Activated naive CD8-positive, alpha-beta T cell treated with anti-CD3 and anti-CD28 coated beads for 36 hours (primary cell): ENCODE measurements at places on chromosomes 2 and 18.

GRCh38 chr2:46878886-46879285 is 36.7 kb downstream of the MCFD2 start:
- no peak for DNase-seq

GRCh38 chr18:46373791-46374190 is 269.6 kb downstream of the HAUS1 start:
- no peak for DNase-seq

- no peak for DNase-seq
These were observed 439.8 kb upstream of the SLC14A2 start for GRCh38 chr18:45175511-45175910.

- DNase-seq, result no peak
These were observed 392.8 kb downstream of the TSN start for GRCh38 chr2:122148128-122148767.

- no peak for DNase-seq
These were observed 1.4 kb upstream of the CASP8 start for GRCh38 chr2:201258666-201259615.

DNA sequence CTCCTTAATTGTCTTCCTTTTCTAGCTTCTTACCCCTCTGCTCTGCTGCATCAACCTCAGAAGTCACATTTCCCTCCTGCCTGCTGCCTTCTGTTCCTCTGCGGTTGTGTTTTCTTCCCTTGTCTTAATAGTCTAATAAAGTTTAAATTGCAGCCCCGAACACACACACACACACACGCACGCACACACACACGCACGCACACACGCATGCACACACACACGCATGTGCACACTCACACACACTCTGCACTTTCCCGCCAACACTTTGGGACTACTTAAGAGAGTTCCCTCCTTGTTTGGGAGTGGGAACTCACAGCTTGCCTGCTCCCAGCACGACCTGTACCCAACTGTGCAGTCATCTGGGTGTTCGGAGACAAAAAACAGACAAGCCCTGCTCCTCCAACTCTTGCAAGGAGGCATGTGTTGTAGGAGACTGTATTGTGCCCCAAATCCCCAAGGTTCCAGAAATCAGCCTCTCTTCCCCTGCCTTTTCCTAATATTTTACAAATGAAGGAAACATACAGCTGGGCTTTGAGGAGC is 99.1 kb downstream of the SETBP1 start:
- DNase-seq, result no peak

GRCh38 chr2:54586062-54586461 is 129.9 kb downstream of the SPTBN1 start:
- DNase-seq, result no peak

- DNase-seq, result no peak
These were observed 21.1 kb downstream of the CASP10 start for GRCh38 chr2:201203916-201204654.

DNA sequence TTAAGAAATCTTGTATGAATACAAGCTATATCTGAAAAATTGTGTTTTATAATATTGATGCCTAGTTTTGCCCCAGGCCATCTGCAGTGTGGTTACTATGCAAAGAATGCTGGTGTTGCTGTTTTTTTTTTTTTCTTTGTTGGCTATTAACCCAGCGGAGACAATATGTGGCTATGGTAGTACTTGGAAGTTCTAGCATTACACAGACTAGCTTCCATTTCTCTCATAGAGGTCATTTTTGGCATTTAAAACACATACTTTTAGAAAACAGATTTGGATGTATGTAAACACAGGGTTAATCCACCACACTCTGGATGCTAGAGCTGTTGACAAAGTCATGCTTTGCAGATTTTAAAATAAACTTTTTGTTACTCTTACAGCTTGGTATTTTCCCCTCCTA is 209.8 kb downstream of the NEDD4L start:
- DNase-seq, result no peak

GRCh38 chr18:68060871-68061270 is 544.4 kb upstream of the DSEL start:
- no peak for DNase-seq

DNA sequence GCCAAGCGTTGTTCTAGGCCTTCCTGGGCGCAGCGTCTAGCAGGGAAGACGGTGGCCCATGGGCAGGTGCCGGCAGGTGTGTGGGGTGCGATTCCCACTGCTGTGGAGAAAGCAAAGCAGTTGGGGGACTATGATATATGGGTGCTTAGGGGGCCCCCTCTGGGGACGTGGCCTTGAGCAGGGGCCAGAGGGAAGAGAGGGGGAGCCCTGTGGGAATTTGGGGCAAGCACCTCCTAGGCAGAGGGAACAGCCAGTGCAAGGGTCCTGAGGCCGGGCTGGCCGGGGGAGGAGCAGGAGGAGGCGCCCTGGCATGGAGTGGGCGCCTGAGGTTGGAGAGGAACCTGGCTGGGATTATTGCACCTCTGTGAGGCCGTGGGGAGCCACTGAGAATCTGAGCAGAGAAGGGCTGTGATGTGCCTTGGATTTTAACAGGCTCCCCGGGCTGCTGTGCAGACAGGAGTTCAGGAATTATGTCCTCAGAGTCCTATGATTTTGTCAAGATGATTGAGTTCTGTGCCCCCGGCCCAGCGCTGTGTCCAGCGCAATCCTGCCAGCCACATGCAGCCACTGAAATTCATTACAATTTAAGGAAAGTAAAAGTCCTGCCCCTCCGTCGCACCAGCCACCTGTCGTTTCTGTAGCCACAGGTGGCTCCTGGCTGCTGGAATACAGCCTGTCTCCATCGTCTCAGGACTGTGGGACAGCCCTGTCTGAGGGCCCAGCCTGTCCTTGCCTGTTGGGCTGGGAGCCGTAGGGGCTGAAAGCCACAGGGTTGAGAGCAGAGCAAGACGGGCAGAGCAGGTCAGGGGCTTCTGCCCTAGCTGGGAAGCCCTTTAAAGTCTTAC is 9.1 kb upstream of the KLHL30 start:
- DNase-seq, result no peak

- no peak for DNase-seq
These were observed 536 bp downstream of the XDH start for GRCh38 chr2:31413862-31414550.

- no peak for DNase-seq
These were observed 22.8 kb upstream of the LYPD1 start for GRCh38 chr2:132692816-132693215.

- DNase-seq, result no peak
These were observed 45.5 kb upstream of the CAVIN2 start for GRCh38 chr2:191892391-191892790.

GRCh38 chr2:20482725-20483124 is 35.9 kb downstream of the RHOB start:
- DNase-seq, result no peak

- DNase-seq, result no peak
These were observed 2.3 kb downstream of the KRCC1 start for GRCh38 chr2:88053296-88053695.

DNA sequence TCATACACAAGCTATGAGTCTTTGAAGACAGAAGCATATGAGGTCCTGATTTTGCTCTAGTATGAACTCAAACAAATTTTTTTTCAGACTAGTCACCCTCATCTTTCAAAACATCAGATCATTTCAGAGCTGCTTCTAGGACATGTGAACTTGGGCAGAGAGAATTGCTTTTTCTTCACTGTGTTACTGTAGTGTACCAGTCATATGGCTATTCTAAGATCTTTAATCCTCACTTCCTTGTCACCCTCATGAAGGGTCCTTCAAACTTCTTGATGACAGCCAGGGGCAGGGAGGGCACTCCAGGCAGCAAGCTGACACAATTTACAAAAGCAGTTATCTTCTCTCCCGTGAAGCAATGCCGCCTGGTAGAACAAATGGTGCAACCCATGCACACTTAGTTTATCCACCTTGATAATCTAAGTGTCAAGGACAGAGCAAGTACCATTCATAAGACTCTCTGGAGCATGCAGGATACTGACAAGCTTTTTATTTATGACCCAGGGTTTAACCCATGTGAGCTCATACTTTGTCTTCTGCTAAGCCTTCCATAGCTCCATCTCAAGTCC is 200.6 kb downstream of the DPP10 start:
- DNase-seq, result no peak

- no peak for DNase-seq
These were observed 909 bp upstream of the NRXN1 start for GRCh38 chr2:51032751-51033330.

DNA sequence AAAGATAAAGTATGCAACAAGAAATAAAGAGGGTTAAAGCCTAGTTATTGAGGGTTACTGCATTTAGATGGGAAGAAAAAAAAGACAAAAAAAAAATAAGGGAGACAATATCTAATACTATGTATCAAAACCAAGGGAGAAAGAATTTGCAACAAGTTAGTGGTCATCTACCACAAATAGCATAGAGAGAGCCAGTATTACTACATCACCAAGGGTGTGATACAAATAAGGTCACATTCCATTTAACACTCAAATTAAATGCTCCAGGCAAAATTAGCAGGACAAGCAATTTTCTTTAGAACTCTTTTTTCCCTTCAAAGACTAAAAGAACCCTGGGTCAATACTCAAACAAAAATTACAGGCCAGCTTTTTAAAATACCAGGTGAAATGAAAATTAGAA is 115.1 kb upstream of the GULP1 start:
- no peak for DNase-seq

DNA sequence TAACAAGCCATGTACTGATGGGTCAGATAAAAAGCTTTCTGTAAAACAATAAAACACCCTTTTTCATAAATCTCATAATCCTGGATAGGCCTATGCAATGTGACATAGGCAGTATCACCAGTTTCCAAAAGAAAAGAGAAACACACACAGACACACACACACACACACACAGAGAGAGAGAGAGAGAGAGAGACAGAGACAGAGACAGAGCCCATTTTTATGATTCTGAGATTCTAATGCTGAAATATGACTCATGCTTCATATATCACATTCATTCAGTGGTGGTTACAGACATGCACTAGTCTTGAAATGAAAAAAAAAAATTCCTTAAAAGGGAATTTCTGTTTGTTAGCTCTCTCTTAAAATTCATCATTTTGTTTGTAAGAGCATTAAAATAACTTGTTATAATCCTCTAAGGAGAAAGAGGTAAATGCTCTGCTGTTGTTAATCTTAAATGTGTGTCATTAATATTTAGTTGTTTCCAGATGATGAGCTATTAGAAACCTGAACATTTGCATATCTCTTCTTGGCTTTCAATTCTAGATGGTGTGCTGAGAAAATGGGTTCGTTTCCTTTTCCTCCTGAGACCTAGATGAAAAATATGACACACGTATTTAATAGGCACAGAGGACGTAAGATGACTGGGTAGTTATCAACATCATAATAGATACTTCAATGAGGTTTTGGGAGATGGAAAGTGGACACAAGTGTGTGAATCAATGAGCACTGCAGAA is 1598.7 kb upstream of the ACVR2A start:
- no peak for DNase-seq

GRCh38 chr18:56575819-56576663 is 62.4 kb downstream of the TXNL1 start:
- no peak for DNase-seq

DNA sequence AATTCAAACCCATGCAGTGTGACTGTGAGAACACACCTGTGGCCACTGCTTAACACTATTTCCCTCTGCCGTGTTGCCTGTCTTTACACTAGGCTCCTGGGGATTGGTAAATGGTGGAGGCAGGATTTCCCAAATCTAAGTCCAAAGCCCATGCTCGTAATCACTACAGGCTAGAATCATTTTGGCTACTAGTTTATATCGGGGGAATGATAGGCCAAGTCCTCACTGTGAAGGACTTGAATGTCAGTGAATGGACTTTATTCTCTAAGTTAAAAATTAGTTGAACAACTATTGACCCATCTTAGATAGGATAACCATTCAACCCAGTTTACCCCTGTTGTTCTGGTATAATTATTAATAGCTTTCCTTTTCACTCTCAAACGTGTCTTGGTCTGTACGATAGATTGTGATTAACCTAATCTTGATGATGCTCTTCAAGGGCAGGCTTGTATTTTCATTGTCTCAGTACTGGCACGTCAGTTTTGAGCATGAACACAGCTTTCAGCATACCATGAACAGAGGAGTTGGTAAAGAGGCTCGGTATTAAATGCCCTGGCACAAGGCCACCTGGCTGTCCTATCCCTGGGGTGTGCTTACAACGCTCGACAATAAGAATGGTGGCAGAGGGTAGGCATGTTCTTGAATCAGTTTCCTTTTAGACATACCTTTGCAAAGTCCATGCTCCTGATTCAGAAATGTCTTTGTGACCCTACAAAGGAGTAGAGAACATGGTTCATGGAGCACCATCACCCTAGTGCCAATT is 148.8 kb downstream of the RTN4 start:
- no peak for DNase-seq

DNA sequence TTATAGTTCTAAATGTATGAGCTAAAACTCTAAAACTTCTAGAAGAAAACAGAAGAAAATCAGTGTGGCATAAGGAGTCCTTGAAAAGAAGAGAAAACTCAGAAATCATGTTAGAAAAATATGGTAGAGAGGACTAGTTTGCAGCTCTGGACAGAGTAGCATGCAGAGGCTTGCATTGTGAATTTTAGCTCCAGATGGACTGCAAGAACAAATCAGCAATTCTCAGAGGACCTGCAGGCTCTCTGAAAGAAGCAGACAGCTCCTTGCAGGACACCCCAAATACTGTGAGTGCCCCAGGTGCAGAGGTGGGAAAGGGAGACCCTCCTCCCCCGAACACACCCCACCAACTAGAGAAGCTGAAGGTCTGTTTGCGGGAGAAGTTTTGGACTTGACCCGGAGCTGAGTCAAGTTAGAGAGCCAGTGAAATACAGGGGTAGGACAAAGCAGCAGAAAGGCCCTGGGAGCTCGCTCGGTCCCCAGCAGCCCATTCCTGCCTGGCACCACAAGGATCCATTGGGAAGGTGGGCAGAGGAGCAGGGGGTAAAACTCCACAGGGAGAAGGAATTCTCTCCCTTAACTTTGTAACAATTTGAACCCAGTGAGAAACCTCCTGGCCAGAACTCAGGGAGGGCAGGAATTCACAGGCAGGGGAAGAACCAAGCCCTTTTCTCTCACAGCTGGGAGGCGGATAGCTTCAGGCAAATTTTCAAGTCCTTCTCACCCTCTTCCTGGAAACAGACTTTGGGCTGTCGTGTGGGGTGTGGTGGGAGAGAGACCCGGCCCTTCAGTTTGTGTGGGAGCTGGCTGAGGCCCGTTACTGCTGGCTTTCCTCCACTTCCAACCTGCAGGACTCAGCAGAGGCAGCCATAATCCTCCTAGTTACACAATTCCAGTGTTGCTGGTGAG is 216.2 kb upstream of the SLC35G4 start:
- DNase-seq, result no peak

GRCh38 chr2:15808944-15809343 is 131.4 kb upstream of the MYCN start:
- DNase-seq, result no peak

DNA sequence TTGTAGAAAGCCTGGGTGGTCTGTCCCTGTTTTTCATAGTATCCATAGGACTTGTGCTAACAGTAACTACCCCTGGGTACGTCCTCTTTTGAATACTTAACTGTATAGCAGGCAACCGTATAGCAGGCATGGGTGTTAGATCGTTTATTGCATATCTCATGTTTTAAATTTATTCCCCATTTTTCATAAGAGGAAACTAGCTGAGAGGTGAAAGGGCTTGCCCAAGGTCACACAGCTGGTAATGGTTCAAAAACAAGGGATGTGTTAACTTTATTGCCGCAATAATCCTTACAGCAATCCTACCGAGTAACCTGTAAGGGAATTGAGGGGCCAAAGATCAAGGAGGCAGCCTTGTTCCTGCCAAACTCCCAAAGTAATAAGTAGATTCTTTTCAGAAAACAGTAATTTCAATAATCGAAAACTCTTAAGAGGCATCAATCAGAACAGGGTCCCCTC is 990 bp upstream of the MGAT4A start:
- no peak for DNase-seq
